ENCODE measurements at places on chromosomes 6 and 20.

GRCh38 chr6:132715204-132715603, 1.3 kb upstream of the VNN1 start:
- DNase-seq = peak; percentile 5

GRCh38 chr6:53466257-53466656, 78.6 kb downstream of the GCLC start:
- no peak for DNase-seq

GRCh38 chr6:13877051-13877450, 47.7 kb upstream of the RNF182 start:
- no peak for DNase-seq

DNA sequence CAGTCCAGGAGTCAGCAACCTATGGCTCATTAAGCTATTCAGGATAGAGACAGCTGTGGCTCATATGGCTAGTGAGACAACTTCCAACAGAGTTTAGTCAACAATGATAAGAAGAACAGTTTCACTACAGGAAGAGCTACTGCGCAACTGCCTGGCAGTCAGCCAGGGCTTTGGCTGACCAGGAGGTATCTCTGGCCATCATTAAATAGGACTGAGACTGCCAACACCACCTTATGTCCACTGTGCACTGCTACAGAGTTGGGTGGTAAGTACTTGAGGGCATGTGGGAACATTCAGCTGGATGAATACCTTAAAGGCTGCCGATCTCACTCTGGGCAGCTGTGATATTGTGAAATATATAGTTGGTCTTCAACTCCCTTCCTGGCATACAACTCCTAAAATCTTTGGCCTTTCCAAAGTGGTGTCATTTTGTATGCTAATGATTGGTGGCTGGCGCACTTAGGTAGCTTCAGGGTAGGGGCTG, 52.2 kb upstream of the FAM83C start:
- no peak for DNase-seq

DNA sequence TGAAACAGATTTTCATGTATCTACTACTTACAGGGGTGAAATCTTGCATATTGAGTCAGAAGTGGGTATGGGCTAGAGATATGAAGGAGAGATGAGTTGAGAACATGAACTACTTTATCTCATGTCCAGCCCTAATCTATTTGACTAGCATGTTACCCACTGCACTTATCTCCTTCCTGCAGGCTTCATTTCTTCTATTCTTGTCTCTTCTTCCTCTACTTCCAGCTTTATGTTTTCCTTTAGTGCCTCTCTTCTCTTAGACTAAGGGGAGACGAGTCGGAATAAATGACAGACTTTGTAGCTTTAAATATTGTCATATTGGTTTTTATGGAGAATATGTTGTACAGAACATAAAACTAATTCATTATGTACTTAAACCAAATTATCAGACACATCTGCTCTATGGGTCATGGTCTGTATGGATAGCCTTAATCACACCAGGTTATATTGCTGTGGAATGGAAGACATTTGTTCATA, 5.3 kb downstream of the RAB32 start:
- no peak for DNase-seq

GRCh38 chr6:129368076-129368475, 341.9 kb downstream of the ARHGAP18 start:
- no peak for DNase-seq

GRCh38 chr6:4774715-4775493, 1.3 kb upstream of the CDYL start:
- DNase-seq = no peak

All from fibroblast of skin of left biceps (primary cell).